ENCODE measurements at places on chromosomes 3 and 15. TPM values are rescaled to one million over a fixed set of nuclear protein-coding genes. Genes with fewer than 3 reads are reported as not detected.

DNA sequence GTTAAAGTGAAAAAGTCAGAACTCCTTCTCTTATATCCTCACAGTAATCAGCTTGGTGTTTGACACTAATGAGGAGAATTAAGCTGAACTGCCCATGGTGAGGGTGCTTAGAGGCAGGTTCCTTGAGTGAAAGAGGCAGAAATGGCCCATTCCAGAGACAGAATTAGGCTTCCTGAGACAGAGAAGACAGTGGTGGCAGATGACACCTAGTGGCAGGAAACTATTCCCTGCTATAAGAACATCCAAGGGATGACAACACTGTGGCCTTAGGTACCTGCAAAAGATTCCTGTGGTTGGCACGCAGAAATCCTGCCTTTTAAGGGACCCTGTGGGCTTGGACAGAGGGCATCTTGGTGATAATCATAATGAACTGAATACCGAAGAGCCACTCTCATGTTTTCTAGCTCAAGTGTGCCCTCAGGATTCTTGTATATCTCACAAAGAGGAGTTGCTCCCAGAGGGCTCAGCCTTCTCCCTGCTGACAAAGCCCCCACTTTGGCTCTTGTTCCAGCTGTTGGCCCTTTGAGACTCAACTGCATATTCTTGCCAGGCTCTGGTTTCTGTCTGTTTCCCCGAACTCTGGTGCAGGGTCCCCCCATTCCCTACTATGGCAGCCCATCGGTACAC, 56.0 kb downstream of the KBTBD12 start:
- peaks cover 44% of the 10 kb centered on the region for H3K27me3 ChIP-seq
- DNase-seq: no peak
- H3K27ac ChIP-seq: no peak overlapping the region
- no peaks in the 10 kb centered on the region for H3K36me3 ChIP-seq
- peaks cover 6% of the 10 kb centered on the region for H3K4me1 ChIP-seq
- H3K4me3 ChIP-seq: no peak overlapping the region

GRCh38 chr3:10392906-10393461, 72.1 kb upstream of the SEC13 start:
- DNase-seq: no peak
- no peaks in the 10 kb centered on the region for H3K4me1 ChIP-seq
- no peak overlapping the region for H3K27ac ChIP-seq
- no peaks in the 10 kb centered on the region for H3K36me3 ChIP-seq
- H3K27me3 ChIP-seq: peaks cover 33% of the 10 kb centered on the region

- H3K27ac ChIP-seq: no peak overlapping the region
- no peak overlapping the region for H3K4me3 ChIP-seq
- H3K36me3 ChIP-seq: peaks cover 8% of the 10 kb centered on the region
Measured at GRCh38 chr15:38461066-38461833, 7.3 kb downstream of the FAM98B start.

DNA sequence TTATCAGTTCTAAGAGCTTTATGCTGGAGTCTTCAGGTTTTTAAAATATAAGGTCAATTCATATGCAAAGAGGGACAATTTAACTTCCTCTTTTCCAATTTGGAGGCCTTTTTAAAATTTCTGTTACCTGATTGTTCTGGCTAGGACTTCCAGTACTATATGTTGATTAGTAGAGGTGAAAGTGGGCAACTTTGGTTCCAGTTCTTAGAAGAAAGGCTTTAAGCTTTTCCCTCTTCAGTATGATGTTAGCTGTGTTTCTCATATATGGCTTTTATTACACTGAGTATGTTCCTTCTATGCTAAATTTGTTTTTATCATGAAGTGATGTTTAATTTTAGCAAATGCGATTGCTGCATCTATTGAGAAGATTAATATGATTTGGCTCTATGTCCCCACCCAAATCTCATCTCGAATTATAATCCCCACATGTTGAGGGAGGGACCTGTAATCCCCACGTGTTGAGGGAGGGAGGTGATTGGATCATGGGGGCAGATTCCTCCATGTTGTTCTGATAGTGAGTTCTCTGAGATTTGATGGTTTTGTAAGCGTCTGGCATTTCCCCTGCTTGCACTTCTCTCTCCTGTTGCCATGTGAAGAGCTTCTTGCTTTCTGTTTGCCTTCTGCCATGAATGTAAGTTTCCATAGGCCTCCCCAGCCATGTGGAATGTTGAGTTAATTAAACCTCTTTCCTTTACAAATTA, 33.8 kb downstream of the FAIM start:
- peaks cover 18% of the 10 kb centered on the region for H3K36me3 ChIP-seq
- H3K4me3 ChIP-seq: no peak overlapping the region
- H3K4me1 ChIP-seq: no peaks in the 10 kb centered on the region
- H3K27ac ChIP-seq: no peak overlapping the region
- no peak for DNase-seq

DNA sequence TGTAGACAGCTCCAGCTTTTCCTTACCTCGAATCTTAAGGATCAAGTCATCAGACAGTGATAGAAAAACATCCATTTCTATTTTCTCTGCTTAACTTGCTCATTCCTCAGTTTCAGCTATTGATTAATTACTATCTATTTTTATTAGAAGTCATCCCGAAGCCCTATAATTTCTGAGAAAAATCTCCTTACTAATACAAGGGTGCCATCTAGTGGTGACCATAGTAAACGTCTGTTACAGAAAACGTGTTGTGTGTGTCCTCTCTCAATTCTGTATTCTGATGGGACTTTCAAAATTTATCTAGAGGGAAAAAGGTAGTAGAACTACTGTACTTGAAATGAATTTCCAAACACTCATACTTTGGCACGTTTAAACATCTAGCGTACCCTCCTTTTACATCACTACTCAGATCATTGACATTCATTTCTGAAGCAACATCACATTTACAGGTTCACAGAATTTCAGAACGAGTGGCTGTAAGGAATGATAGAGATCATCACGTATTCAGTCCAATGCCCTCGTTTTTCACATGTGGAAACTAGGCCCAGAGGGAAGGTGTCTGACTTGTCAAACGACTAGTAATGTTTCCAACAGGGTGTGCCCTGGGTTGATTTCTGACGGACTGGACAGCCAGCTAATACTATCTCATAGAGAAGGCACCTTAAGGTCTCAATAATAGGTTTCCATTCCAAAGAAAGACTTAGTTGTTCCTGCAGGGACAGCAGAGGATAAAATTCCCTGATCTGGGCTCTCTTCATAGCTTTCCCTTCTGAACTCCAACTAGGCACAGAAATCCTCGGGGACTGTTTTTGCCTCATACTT, 25.6 kb downstream of the HACD2 start:
- H3K4me3 ChIP-seq: no peak overlapping the region
- no peaks in the 10 kb centered on the region for H3K4me1 ChIP-seq
- no peaks in the 10 kb centered on the region for H3K27me3 ChIP-seq
- H3K36me3 ChIP-seq: peaks cover 12% of the 10 kb centered on the region

DNA sequence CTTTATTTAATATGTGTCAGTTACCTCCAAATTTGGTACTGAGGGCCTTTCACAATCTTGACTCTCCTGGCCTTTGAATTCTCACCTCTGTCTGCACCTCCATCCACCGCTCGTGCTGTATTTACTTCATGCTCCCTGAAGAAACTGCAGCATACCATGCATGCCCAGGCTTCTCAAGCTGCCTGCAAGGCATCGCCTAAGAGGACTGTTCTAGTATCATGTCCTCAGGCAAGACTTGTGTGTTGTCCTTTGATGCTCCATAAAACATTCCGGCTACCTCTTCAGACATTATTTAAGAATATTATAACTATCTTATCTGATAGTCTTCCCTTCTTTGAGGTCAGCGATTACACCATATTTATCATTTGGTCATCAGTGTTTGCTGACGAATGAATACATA, 682.5 kb downstream of the NR2F2 start:
- no peaks in the 10 kb centered on the region for H3K27me3 ChIP-seq
- no peak for DNase-seq
- no peak overlapping the region for H3K4me3 ChIP-seq
- H3K27ac ChIP-seq: no peak overlapping the region
- H3K36me3 ChIP-seq: no peaks in the 10 kb centered on the region

GRCh38 chr15:92453607-92454006, 59.9 kb downstream of the ST8SIA2 start:
- H3K36me3 ChIP-seq: peaks cover 32% of the 10 kb centered on the region
- no peaks in the 10 kb centered on the region for H3K27me3 ChIP-seq

DNA sequence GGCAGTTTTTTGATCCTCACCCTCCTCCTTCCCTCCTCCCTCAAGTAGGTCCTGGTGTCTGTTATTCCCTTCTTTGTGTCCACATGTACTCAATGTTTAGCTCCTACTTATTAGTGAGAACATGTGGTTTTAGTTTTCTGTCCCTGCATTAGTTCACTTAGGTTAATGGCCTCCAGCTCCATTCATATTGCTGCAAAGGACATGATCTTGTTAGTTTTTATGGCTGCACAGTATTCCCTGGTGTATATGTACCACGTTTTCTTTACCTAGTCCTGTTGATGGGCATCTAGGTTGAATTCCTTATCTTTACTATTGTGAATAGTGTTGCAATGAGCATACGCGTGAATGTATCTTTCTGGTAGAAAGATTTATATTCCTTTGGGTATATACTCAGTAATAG, 61.7 kb upstream of the FGF7 start:
- H3K4me1 ChIP-seq: no peaks in the 10 kb centered on the region
- DNase-seq: no peak
- H3K4me3 ChIP-seq: no peak overlapping the region
- H3K27ac ChIP-seq: no peak overlapping the region

Gene CEP19
- 1.1 TPM for total RNA-seq

Gene CLDN18
- total RNA-seq: 7.3 TPM

Gene USP19
- 86.4 TPM for total RNA-seq

Gene MYRIP
- 0.53 TPM for total RNA-seq
